ENCODE measurements at places on chromosomes 12 and 14. TPM values are rescaled to one million over a fixed set of nuclear protein-coding genes. Genes with fewer than 3 reads are reported as not detected.

Gene PPFIBP1
- total RNA-seq, result 32.5 TPM

Gene GPRC5A
- 405 TPM for total RNA-seq

Gene HOXC10
- 2.6 TPM for total RNA-seq

Gene GABARAPL1
- 40.2 TPM for total RNA-seq

Gene TIGAR
- 37.8 TPM for total RNA-seq

Gene KRT72
- not detected for total RNA-seq

Gene OTX2
- total RNA-seq, result not detected

All from A549 treated with RU486 at 1 μM for 4 hours (cell line).